ENCODE measurements at places on chromosomes 2 and 18. TPM values are rescaled to one million over a fixed set of nuclear protein-coding genes. Genes with fewer than 3 reads are reported as not detected.

DNA sequence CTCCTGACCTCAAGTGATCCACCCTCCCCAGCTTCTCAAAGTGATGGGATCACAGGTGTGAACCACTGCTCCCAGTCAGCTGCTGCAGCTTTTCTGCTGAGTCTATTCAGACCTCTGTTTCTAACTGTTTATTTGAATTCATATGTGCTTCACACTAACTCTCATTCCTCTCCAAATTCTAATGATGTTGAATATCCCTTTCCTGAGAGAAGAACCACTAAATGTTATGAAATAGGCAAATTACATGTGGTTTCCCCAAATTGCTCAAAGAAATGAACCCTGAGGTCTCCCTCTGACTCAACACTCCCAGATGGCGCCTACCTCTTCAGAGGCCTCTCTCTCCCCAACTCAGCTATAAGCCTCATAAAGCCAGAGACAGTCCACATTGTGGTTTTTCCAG, 98.6 kb downstream of the IRS1 start:
- H3K36me3 ChIP-seq, result no peaks in the 10 kb centered on the region
- H3K4me1 ChIP-seq, result peaks cover 9% of the 10 kb centered on the region
- no peak for DNase-seq
- no peaks in the 10 kb centered on the region for H3K27me3 ChIP-seq
- no peak overlapping the region for H3K27ac ChIP-seq

DNA sequence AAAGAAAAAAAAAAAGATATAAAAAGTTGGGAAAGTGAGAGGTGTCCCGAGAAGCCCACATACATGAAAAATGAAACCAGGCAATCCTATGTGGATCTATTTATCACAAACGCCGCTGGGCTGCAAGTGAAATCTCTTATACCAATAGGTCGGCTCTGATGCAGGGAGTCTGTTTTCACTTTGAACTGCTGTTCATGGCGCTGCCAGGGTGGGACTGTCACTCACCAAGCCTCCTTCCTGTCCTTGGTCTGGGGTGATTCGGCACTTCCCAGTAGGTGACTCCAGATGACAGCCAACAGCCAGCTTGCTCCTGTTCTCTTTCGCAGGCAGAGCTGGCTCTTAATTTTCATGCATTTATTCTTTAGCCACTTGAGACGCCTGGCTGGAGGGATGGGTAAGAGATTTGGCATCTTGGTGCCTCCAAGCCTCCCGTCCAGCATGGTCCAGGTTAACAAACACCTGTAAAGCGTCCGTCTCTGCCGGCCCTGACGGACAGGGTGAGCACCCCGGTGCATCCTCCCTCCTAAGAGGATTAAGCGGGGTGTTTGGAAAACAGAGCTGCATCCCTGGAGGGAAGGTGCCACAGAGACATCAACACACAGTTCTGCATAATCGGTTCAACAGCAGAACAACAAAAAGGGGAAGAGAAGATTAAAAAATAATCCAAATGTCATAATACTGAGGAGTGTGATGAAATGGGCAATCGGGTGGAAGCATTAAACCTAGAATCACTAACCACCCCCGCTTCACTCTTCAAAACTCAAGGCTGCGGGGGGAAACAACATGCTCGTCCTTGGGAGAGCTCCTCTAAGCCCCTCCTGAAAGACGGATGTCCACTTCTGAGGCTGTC, 58.7 kb downstream of the STEAP3 start:
- H3K36me3 ChIP-seq, result no peaks in the 10 kb centered on the region
- no peak for DNase-seq
- H3K27me3 ChIP-seq, result no peaks in the 10 kb centered on the region
- H3K4me1 ChIP-seq, result no peaks in the 10 kb centered on the region
- H3K4me3 ChIP-seq, result no peak overlapping the region

- no peak overlapping the region for H3K27ac ChIP-seq
- no peaks in the 10 kb centered on the region for H3K27me3 ChIP-seq
- no peak for DNase-seq
- H3K4me1 ChIP-seq, result no peaks in the 10 kb centered on the region
Observed at GRCh38 chr2:23954325-23955014, 14.2 kb downstream of the UBXN2A start.

- H3K27me3 ChIP-seq, result no peaks in the 10 kb centered on the region
- no peak for DNase-seq
- H3K4me3 ChIP-seq, result no peak overlapping the region
Observed at GRCh38 chr2:174590928-174591648, 6.5 kb downstream of the WIPF1 start.

GRCh38 chr2:38601463-38602135, 1.1 kb downstream of the HNRNPLL start:
- H3K4me3 ChIP-seq, result peak overlapping the region; percentile 99
- H3K4me1 ChIP-seq, result peaks cover 64% of the 10 kb centered on the region
- no peaks in the 10 kb centered on the region for H3K27me3 ChIP-seq
- peak; percentile 48 for DNase-seq
- peaks cover 2% of the 10 kb centered on the region for H3K36me3 ChIP-seq

DNA sequence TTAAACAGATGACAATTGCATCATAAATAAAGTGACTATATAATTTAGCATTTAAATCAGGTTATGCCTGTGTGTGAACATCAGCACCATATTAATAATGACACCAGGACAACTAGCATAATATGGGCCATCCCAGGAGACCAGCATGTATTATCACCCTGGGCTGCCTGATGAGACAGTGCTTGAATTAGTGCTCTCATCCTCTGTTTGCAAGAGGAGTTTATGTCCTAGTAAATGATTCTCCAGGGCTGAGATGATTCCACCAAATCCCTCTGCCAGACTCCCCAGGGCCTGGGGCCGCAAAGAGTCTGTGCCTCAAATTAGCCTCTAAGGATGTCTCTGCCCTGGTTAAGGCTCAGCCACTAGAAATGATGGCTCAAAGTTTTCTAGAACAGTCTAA, 97.7 kb downstream of the SGPP2 start:
- no peaks in the 10 kb centered on the region for H3K36me3 ChIP-seq
- no peak overlapping the region for H3K27ac ChIP-seq
- DNase-seq, result no peak
- H3K4me1 ChIP-seq, result no peaks in the 10 kb centered on the region
- peaks cover 17% of the 10 kb centered on the region for H3K27me3 ChIP-seq

RPE gene
- total RNA-seq, result 59.8 TPM

DNA sequence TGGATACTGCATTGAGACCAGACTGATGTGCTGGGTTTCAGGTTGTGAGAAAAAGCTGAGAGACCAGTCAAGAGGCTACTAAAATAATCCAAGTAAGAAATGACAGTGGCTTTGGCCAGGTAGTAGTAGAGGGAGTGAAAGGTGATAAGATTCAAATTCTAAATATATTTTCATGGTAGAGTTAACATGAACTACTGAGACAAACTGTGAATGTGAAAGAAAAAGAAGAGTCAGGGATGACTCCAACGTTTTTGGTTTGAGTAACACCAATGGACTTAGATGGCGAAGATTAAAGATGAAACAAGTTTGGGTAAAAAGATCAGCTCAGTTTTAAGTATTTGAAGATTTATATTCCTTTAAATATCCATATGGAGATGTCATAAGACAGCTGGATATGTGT, 209.4 kb downstream of the ZEB2 start:
- no peak overlapping the region for H3K27ac ChIP-seq
- H3K4me1 ChIP-seq, result peaks cover 8% of the 10 kb centered on the region
- no peak overlapping the region for H3K4me3 ChIP-seq
- no peaks in the 10 kb centered on the region for H3K27me3 ChIP-seq

ALPP gene
- total RNA-seq, result not detected

KCNJ13 gene
- total RNA-seq, result not detected

- DNase-seq, result no peak
- no peak overlapping the region for H3K4me3 ChIP-seq
- no peak overlapping the region for H3K27ac ChIP-seq
- no peaks in the 10 kb centered on the region for H3K4me1 ChIP-seq
- peaks cover 50% of the 10 kb centered on the region for H3K36me3 ChIP-seq
Observed at GRCh38 chr2:224757934-224758548, 41.9 kb upstream of the CCDC195 start.

TBC1D8 gene
- 8.8 TPM for total RNA-seq

DNA sequence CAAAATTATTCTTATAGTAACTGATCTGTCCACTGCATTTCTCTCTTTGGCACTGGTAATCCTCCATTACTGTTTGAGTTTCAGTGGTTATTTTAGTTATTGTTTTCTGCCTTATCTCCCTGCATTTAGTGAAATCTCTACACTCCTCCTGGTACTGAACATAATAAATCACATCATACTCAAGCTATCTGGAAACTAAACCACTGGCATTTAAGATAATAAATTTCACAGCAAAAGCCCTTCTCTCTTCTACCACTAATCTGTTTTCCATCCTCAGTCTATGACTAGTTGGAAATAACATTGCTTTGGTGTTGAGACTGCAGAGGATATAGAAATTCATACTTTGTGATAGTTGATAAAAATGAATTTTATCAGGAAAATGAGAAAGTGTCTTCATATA, 399.3 kb upstream of the FSHR start:
- no peaks in the 10 kb centered on the region for H3K27me3 ChIP-seq
- no peak for DNase-seq
- H3K36me3 ChIP-seq, result no peaks in the 10 kb centered on the region
- no peak overlapping the region for H3K4me3 ChIP-seq
- H3K27ac ChIP-seq, result no peak overlapping the region

- H3K27me3 ChIP-seq, result peaks cover 3% of the 10 kb centered on the region
- no peak overlapping the region for H3K4me3 ChIP-seq
- DNase-seq, result no peak
- H3K36me3 ChIP-seq, result no peaks in the 10 kb centered on the region
Observed at GRCh38 chr2:98801921-98802321, 71.0 kb upstream of the MGAT4A start.

DNA sequence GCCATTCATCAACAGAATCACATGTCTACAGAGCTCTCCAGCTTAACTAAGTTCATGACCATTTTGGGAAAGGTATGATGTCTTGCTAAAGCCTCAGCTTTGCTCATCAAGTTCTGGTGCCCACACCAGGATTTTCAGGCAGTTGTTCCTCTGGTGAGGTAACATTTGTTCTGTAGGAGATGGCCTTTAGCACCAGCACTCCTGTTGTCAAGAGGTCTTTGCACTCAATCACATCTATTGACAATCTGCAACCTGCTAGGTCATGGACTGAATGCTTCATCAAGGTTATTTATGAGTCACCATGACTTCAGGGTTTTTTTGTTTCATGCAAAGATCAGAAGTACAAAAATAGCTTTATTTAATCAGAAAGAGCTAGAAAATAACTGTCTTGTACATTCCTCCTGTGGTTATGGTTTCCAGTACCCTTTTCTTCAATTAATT, 36.6 kb upstream of the VIT start:
- H3K4me1 ChIP-seq, result no peaks in the 10 kb centered on the region
- DNase-seq, result no peak
- no peak overlapping the region for H3K4me3 ChIP-seq
- no peaks in the 10 kb centered on the region for H3K27me3 ChIP-seq

GRCh38 chr2:121584741-121585140, 54.1 kb downstream of the RNU4ATAC start:
- H3K27me3 ChIP-seq, result no peaks in the 10 kb centered on the region
- H3K27ac ChIP-seq, result no peak overlapping the region
- H3K4me1 ChIP-seq, result peaks cover 22% of the 10 kb centered on the region

DNA sequence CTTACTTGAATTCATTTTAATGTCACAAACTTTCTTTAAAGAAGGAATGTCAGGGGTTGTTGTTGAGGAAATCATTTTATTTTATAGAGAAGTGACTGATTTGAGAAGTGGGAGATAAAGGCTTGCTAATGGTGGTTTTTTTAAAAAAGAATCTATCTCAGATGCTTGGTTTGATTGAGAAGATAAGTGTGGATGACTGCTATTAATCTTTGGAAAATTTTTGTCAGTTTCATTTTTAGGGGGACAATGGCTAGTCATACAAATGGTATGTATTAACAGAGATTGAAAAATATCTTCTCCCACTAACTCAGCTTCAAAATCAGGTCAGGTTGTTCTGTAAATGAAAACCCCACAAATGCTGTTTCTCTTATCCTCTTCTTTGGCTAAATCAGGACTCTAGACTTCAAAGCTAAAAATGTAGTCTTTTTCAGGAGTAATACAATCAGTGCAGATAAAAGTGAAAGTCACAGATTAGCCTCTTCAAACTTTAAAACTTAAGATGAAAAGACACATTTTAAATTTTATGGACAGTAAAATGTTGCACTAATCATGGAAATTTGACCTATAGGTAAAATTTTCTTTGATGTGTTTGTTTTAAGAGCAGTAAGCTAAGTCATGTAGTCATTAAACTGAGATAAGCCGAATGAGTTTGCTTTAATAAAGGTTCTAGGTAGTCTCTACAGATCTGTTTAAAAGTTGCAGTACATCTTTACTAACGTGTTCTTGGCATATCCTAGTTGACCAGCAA, 674.2 kb upstream of the VRK2 start:
- H3K4me1 ChIP-seq, result no peaks in the 10 kb centered on the region
- no peak for DNase-seq
- H3K27me3 ChIP-seq, result no peaks in the 10 kb centered on the region

POTEC gene
- not detected for total RNA-seq

EMX1 gene
- total RNA-seq, result not detected

DNA sequence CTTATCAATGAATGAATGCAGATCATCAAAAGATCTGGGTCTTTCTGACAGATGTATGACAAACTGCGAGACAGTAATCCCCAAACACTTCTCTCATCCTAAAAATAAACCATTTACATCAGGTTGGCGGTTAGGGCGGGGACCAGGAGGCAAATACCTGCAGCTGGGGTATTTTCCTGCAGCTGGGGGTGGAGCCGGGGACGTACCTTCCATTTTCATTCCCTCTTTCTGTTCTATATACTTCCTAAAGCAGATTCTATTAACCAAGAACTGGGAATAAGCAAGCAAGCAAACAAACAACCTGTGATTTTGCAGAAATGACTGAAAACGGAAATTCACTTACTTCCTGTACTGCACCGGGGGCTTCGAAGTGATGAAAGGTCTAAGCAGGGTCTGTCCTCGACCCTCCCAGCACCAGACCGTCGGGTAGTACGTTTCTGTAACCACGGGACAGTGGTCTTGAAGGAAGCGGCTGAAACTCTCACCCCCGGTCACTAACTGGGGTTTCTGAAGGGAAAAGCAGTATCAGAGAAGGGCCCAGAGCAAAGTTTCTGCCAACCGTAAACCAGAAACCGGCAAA, 1.2 kb downstream of the ABHD3 start:
- peak; percentile 14 for DNase-seq
- H3K4me3 ChIP-seq, result peak overlapping the region; percentile 94
- H3K27me3 ChIP-seq, result no peaks in the 10 kb centered on the region
- H3K4me1 ChIP-seq, result peaks cover 30% of the 10 kb centered on the region

DNA sequence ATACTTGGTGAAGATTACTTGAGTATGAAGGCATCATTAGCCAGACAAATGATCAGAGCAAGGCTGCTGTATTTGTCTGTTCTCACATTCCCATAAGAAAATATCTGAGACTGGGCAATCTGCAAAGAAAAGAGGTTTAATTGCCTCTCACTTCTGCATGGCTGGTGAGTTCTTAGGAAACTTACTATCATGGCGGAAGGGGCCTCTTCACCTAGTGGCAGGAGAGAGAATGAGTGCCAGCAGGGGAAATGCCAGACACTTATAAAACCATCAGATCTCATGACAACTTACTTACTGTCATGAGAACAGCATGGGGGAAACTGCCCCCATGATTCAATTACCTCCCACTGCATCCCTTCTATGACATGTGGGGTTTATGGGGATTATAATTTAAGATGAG, 452.3 kb downstream of the GALR1 start:
- H3K4me1 ChIP-seq, result no peaks in the 10 kb centered on the region
- no peaks in the 10 kb centered on the region for H3K36me3 ChIP-seq
- H3K4me3 ChIP-seq, result no peak overlapping the region
- H3K27me3 ChIP-seq, result peaks cover 2% of the 10 kb centered on the region
- no peak for DNase-seq
